ENCODE measurements at places on chromosomes 4 and X.
A peak's percentile ranks its signal among the peaks of the same experiment; 100 is the strongest.

DNA sequence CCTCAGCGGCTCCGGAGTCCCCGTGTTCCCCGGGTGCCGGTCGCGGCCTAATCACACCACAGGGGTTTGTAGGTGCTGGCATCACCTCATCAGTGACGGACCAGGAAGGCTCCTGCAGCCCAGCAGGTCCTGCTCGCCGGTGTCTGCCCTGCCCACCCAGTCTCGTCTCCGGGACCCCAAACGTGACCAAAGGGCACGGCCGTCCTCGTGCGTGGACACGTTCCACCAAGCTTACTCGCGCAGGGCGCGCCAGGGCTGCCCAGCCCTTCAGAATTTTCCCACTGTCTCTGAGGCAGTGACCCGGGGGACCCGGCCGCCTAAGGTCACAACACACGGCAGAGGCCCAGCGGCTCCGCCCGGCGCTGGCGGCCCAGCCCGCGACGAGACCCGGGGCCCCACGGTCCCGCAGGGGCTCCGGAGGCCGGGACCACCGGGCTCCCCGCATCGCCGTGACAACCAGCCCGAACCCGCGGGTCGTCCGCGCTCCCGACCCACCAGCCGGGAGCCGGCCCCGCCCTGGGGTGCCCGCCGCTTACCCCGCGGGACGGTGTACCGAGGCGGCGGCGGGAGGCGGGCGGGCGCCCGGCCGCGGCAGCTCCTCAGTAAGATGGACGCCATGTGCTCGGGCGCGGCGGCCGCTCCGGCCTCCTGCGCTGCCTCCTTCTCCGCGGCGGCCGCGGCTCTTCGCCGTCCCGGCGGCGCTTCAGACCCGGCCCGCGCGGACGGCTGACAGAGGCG lies 454 bp downstream of the LETM1 start:
- peak; percentile 48 for DNase-seq

GRCh38 chr4:13449590-13449989 lies 34.5 kb downstream of the RAB28 start:
- DNase-seq = no peak

DNA sequence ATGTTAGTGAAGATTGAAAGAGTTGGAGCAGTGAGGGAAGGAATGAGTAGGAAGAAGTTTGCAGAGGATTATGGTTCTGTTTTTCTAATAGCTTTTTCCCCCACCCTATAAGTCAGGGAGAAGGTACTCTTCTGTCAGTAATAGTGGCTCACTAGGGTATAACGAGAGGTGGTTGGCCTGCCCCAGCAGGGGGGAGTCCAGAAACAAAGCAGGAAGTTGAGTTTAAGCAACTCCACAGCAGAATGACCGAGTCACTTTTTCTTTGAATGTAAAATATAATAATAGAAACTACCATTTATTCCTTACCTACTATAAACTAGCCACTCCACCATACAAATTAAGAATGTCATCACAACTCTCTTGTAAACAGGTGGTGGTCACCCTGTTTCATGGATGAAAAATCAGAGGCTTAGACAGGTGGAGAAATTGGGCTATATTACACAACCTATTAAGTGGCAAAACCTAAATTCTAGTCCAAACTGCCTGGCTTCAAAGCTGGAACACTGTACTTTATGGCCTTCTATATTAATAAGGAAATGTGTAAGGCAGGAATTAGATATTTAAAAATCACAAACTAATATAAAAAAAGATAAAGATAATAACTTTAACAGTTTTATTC lies 21.9 kb downstream of the AP1AR start:
- peak; percentile 27 for DNase-seq

- DNase-seq = no peak
These were observed 215.6 kb downstream of the FSTL5 start for GRCh38 chr4:161948026-161948770.

DNA sequence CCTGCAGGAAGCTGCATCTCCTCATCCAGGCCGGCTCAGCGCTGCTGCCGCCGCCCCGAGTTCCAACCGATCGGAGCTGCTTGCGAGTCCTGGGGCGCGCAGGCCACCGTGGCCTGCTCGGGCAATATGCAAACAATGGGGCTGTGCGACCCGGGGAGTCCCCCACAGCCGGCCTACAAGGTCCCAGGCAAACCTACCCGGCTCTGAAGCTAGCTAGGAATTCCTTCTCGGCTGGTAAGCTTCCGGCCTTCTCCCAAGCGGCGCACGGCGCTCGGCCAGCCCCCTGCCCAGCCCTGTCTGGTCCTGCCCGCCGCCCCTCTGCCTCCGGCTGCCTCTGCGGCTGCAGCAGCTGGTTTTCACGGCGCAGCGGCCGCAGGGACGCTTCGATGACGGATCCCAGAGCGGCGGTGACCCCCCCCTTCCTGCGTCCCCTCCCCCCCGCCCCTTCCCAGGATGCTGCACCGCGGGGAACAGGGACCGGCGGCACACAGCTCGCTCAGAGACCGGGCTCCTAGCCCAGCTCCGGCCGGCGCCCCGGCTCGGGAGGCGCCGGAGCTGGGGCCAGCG lies 59.4 kb downstream of the TSC22D3 start:
- DNase-seq = peak; percentile 41

GRCh38 chr4:87502580-87503238 lies 26.5 kb downstream of the SPARCL1 start:
- no peak for DNase-seq

DNA sequence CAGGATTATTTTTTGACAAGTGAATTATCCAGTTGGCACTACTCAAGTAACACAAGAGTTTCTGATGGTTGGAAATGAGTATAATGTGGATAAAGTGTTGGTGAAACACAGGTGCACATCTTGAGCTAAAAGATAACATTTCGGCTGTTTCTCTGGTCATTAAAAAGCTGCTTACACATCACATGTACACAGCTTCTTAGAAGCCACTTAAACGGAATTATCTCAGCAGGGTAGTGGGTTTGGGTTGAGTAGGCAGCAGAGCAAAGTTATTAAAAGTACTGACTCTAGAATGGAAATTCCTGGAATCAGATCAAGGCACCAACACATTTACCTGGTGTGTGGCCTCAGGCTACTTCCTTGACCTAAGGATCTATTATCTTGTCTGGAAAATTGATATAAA lies 55.4 kb upstream of the RASSF6 start:
- no peak for DNase-seq

GRCh38 chr4:25500626-25501316 lies 123.7 kb downstream of the ANAPC4 start:
- DNase-seq = no peak

DNA sequence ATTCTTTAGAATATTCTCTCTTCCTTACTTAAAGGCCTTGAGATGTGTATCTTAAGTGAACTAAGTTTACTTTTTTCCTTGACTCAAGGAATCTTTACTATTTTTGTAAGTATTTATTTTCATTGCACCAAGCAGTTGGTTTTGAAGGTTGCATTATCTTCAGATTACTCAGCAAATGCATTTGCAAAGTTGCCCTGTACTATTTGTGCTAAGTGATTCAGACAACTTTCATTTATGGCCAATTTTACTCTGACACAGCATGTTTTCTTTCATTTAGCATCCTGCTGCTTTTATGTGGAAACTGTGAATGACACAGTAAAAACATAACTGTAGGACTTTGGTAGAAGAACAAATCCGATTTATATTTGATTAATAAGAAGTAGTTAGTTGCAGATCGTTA lies 191.0 kb downstream of the CCSER1 start:
- DNase-seq = no peak

- no peak for DNase-seq
These were observed 131.9 kb downstream of the TBC1D19 start for GRCh38 chr4:26715636-26716242.

- peak; percentile 77 for DNase-seq
These were observed 99.5 kb downstream of the PPP2R2C start for GRCh38 chr4:6372649-6373525.

DNA sequence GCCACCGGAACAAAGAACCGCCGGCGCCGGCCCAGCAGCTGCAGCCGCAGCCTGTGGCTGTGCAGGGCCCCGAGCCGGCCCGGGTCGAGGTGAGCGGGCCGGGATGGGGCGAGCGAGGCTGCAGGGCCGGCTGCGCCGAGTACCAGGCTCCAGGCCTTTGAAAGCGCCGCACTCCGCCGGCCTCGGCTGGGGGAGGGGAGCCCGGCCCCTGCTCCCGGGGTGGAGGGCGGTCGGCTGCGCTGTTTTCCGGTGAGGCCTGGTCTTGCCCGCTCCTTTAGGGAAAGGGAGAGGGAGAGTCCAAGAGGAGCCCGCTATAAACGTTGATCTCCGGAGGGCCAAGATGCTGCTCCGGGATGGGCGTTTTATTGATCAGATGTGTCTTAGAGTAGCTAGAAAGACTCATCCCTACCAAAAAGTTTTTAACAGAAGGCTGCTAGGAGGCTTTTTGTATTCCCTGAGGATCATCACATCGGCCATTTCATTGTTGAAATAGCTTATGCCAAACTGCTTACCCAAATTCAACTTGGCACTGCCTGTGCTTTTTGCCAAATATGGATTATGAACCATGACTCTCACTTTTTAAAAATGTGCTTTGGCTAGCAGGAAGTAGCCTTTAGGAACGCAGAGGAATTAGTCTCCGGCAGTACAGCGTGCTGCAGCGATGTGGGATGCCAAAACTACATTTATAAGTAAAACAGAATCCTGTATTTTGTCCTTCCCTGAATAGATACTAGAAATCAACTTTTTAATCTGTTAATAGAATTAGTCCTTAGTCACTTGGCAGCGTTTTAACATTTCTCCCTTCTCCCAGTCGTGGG lies 760 bp downstream of the TMEM165 start:
- DNase-seq = peak; percentile 53

DNA sequence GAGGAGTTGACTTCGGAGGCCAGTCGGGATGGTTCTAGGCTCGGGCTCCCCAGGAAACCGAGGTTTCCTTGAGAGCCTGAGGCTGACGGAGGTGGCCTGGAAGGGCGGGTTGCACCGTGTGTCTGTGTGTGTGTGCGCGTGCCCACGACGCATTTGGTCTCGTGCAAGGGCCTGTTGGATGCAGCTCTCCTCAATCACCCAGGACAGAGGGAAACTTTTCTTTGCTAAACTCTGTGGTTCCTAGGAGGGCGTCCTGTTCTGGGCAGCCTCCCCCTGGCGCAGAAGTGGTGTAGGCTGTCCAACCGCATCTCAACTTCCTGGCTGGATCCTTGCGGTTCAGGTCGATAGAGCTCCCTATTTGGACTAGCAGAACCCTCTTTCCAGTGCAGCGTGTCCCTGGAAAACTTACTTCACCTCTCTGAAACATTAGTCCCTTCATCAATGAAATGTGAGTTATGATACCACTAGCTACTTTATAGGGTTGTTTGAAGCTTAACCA lies 973 bp downstream of the STK32B start:
- no peak for DNase-seq

GRCh38 chrX:40107291-40108161 lies 9.8 kb upstream of the BCOR start:
- peak; percentile 61 for DNase-seq

- DNase-seq = no peak
These were observed 350.0 kb downstream of the CAMK2D start for GRCh38 chr4:113411496-113411938.

DNA sequence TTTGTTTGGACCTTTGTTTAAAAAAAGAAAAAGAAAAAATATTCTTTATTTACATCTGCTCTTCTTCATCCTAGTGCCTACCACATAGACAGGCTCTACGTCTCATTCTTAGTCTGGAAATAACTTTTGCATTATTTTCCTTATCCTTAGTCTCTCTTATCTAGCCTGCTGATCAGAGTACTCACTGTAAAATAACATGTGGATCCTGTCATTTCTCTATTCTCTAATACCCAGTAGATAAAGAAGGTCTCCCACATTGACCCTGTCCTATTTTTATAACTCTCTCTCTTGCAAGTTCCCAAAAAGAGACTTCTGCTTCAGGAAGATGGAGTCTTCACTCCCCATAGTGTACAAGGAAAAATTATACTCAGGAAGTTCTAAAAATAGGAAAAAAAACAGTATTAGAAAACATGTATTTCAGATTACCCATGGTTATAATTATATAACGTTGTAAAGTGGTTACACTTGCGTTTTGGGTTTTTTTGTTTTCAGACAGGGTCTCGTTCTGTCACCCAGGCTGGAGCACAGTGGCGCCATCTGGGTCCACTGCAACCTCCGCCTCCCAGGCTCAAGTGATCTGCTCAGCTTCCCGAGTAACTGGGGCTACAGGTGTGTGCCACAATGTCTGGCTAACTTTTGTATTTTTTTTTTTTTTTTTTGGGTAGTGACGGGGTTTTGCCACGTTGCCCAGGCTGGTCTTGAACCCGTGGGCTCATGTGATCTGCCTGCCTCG lies 23.8 kb downstream of the ZFX start:
- DNase-seq = no peak

DNA sequence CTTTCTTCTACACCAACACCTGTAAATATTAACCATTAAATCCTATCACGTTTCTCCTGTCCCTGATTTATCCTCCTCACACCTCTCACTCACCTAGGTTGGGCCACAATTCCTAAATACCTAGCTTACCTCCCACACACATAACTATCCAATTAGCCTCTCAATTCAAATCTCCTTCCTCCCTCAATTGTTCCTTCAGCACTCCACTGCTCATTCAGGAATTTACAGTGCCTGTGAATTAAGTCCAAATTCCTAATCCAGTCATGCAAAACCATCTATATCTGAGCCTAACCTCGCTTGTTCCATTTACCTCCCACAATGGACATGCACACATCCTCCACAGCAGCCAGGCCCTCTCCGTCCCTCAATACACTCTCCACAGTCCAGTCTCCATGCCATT lies 17.5 kb downstream of the ANXA5 start:
- no peak for DNase-seq

- no peak for DNase-seq
These were observed 132.9 kb downstream of the RAP1GDS1 start for GRCh38 chr4:98394134-98394533.

DNA sequence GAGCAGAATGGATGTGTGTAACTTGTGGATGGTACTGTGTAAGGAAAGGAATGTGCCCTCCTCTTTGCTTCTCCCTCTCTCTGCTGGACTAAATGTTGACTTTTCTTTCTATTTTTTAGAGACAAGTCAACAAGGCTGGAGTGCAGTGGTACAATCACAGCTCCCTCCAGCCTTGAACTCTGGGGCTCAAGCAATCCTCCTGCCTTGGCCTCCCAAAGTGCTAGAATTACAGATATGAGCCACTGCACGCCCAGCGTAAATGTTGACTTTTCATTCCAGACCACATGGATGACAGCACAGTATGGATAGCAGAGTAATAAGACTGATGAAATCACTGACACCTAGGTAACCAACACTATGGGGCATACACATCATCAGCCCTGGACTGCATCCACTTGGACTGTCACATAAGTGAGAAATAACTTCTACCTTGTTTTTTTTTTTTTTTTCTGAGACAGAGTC lies 5.1 kb upstream of the RPS3A start:
- no peak for DNase-seq

DNA sequence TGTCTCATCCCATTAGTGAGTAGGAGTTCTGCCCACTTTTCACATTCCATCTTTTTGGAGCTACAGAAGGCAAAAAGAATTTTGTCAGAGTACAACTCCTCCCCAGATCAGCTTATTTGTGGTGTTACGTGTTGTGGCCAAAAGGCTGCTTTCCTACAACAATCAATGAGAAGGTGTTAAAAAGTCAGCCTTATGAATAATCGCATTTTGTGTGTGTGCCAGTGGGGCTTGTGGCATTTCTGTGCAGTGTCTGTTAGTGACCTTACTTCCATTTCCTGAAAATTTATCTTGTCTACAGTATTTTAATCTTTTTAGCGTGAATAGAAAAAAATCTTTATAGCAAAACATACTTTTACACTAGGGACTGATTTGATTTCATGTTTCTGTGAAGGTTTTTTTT lies 458.3 kb upstream of the LCORL start:
- no peak for DNase-seq

GRCh38 chrX:139932073-139932900 lies 566 bp downstream of the ATP11C start:
- DNase-seq = peak; percentile 55

GRCh38 chr4:184019667-184020623 lies 114.8 kb downstream of the STOX2 start:
- DNase-seq = no peak

GRCh38 chrX:148695255-148695654 lies 194.8 kb downstream of the AFF2 start:
- no peak for DNase-seq

Measured in GM13977 (cell line).